ENCODE measurements at places on chromosomes 7 and 10.

DNA sequence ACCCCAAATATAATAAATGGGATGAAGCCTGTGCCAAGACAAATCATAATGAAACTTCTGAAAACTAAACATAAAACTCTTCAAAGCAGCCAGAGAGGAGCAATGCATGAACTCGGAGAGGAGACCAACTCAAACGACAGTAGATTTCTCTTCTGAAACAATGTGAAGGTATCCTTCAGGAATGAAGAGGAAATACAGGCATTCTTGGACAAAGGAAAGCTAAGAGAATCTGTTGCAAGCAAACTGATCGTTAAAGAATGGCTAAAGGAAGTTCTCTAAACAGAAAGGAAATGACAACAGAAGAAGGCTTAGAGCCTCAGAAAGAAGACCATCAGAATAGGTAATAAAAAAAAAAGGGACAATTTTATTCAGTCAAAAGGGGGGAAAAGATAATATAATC, 6.6 kb downstream of the GNA12 start:
- no peak for DNase-seq

DNA sequence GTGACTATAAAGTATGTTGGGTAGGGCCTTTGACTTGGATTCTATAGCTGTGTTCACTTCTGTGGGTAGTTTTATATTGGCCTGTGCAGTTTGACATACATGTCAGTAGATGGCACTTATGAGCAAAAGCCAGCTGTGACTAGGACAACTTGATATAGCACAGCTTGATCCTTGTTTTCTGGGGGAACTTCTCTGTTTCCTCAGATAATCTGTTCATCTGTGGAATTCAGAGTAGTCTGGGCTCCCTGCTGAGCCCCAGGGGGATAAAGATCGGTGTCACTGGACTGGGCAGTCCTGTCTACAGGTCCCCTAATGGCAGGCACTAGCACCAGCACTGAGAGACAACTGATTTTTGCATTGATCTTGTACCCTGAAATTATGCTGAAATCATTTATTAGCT, 25.4 kb downstream of the CYP2C9 start:
- DNase-seq = peak; percentile 4

DNA sequence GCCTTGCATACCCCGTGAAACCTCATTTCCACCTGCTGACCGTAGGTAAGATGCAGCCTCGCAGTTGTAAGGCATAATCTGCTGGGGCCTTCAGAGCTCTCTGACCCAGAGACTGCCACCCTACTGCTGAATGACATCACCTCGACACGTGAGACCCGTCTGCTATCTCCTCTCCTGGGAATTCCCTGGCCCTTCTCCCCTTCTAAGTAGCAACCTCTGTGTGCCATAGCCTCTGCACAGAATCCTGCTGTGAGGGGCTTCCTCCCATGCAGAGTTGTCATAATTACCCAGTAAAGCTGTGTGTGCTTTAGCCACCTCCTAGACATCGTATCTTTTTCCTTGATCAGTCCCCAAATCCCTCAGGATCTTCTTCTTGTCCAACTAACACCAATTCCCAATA, 106.7 kb downstream of the CACNB2 start:
- no peak for DNase-seq

DNA sequence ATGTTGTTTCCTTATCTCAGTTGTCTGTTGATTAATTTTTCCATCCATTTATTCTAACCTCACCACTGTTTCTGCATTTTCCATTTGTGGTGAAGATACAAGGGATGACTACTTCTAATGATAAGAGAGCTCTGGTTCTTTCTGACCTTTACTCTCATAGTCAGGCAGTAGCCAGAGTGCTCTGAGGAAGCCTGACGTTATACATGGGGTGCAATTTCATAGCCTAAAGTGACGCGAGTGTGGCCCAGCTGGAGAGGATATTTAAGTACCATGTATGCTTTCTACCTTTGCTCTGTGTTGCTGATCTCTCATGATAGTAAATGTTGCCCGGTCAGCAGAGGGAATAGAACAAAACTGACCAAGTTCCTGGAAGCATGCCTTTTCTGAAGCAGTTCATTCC, 33.9 kb upstream of the CYCS start:
- no peak for DNase-seq

GRCh38 chr7:116806046-116806944, 56.1 kb upstream of the CAPZA2 start:
- no peak for DNase-seq

GRCh38 chr10:125774581-125775191, 935 bp downstream of the MMP21 start:
- no peak for DNase-seq

DNA sequence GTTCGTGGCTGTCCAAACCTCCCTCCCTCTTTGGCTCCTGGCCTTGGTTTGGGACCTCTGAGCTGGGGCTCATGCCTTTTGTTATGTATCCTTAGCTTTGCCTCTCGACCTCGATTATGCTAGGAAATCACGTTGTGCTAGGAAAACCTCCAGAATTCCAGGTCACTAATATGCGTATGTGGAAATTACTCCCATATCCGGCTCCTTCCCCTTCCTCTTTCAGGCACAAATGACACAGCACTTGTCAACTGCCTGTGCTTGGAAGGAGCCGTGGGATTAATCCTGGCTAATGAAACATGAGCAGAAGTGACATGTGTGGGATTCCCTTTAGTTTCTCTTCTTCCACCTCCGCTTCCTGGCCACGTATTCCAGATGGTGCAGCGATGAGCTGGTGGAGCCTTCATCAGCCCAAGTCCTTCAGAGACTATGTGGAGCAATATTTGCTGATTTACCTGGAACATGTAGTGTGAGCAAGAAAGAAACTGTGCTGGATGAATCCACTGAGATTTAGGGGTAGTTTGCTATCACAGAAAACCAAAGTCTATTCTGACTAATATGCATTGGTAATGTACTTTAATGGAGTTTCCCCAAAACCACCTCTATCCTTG, 149.2 kb downstream of the REEP3 start:
- DNase-seq = no peak

DNA sequence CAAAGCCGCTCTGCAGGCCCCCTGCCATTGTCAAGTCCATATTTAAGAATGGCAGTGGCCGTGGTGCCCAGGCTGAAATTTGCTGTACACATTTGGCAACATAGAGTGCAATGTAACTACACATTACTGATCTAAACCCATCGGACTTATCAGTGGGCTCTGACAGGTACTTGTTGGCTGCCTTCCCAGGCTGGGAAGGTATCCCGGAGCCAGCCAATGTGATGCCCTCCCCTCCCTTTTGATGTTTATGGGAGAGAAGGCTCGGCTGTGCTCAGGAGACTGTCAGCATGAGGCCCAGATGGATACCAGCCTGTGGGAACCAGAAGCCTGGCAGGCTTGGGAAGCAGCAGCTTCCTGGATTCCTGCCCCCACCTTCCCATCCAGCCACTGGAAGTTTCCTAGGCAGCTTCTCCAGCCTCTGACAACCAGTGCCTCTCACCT, 146.1 kb upstream of the TCF7L2 start:
- no peak for DNase-seq

- no peak for DNase-seq
Measured at GRCh38 chr10:44177610-44178009, 207.3 kb downstream of the CXCL12 start.
